Activated CD8-positive, alpha-beta T cell treated with anti-CD3 and anti-CD28 coated beads for 36 hours (primary cell): ENCODE measurements at places on chromosomes 11 and 22. TPM values are rescaled to one million over a fixed set of nuclear protein-coding genes. Genes with fewer than 3 reads are reported as not detected.

CDC42BPG gene
- 0.31 TPM for total RNA-seq

ZBTB16 gene
- total RNA-seq: 10.1 TPM

DNA sequence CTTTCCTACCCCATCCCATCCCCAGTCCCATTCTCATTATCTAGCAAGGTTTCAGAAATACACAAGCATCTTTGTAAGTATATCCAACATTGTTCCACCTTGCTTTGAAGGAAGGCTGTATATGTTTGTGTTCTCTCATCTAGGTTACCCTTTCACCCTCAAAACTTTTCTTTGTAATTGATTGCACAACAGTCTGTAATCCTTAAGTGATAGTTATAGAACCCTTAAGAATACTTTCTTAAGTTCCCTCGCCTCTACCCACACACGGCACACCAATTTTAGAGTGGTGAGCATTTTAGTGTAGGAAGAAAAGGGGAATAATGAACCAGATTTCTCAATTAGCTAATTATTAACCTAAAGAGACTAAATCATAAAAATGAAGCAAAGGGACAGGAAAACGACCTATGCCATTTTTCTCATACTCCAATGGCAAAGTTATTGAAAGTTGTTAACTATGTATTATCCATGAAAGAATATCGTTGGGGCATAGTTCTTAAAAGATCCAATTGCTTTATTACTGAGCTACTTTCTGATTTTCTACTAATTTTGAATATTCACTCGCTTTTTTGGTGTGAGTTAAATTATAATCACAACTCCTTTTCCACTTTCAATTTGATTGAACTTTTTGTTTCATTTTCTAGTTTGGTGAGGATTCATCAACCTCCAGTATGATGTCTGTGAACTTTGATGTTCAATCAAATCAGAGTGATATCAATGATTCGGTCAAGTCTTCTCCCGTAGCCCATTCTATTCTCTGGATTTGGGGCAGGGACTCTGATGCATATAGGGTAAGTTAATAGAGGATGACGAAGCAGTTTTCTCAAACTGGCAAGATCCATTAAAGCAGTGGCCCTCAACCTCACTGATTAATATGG, 44.9 kb downstream of the TTC17 start:
- peaks cover 29% of the 10 kb centered on the region for H3K4me1 ChIP-seq
- no peak overlapping the region for H3K27ac ChIP-seq
- H3K27me3 ChIP-seq: no peaks in the 10 kb centered on the region
- no peak for DNase-seq
- peaks cover 47% of the 10 kb centered on the region for H3K36me3 ChIP-seq

TRIM49 gene
- total RNA-seq: not detected

GRCh38 chr11:34613552-34614056, 7.3 kb upstream of the EHF start:
- no peak for DNase-seq
- peaks cover 17% of the 10 kb centered on the region for H3K4me1 ChIP-seq
- peaks cover 20% of the 10 kb centered on the region for H3K27me3 ChIP-seq
- no peaks in the 10 kb centered on the region for H3K36me3 ChIP-seq
- no peak overlapping the region for H3K4me3 ChIP-seq

DNA sequence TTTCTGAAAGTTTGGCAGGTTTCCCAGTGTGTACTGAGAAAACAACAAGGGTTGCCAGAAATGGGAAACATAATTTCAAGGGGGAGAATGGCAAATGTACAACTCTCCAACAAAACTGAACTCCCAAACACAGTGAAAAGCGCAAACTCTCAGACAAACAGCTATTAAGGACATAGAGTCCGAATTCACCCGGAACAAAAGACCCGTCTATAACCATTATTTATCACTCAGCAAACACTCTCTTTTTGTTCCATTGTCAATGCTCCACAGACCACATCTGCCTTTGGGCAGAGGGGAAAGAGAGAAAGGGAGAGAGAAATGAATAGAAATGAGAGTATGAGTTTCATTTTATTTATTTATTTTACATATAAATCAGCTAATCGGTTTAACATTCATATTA, 21.7 kb downstream of the KIRREL3 start:
- no peak overlapping the region for H3K27ac ChIP-seq
- no peak overlapping the region for H3K4me3 ChIP-seq
- no peak for DNase-seq

GRCh38 chr11:46248289-46249102, 29.0 kb upstream of the CREB3L1 start:
- H3K4me1 ChIP-seq: peaks cover 11% of the 10 kb centered on the region
- no peak overlapping the region for H3K4me3 ChIP-seq
- H3K36me3 ChIP-seq: no peaks in the 10 kb centered on the region
- peaks cover 2% of the 10 kb centered on the region for H3K27me3 ChIP-seq
- DNase-seq: no peak

HORMAD2 gene
- total RNA-seq: not detected

OR52N4 gene
- total RNA-seq: 1.1 TPM

GCAT gene
- total RNA-seq: 20.4 TPM

GRCh38 chr11:18471995-18472394, 16.3 kb downstream of the LDHAL6A start:
- DNase-seq: peak; percentile 27
- H3K4me1 ChIP-seq: peaks cover 3% of the 10 kb centered on the region
- H3K36me3 ChIP-seq: peaks cover 9% of the 10 kb centered on the region
- H3K27me3 ChIP-seq: no peaks in the 10 kb centered on the region
- H3K27ac ChIP-seq: no peak overlapping the region

GRCh38 chr11:132925825-132926469, 606.4 kb downstream of the OPCML start:
- peaks cover 2% of the 10 kb centered on the region for H3K27me3 ChIP-seq
- no peaks in the 10 kb centered on the region for H3K4me1 ChIP-seq
- no peaks in the 10 kb centered on the region for H3K36me3 ChIP-seq
- no peak overlapping the region for H3K27ac ChIP-seq
- H3K4me3 ChIP-seq: no peak overlapping the region
- no peak for DNase-seq

GRCh38 chr11:94793002-94793401, 24.8 kb downstream of the AMOTL1 start:
- no peak for DNase-seq
- H3K27me3 ChIP-seq: peaks cover 3% of the 10 kb centered on the region
- no peaks in the 10 kb centered on the region for H3K4me1 ChIP-seq

DNA sequence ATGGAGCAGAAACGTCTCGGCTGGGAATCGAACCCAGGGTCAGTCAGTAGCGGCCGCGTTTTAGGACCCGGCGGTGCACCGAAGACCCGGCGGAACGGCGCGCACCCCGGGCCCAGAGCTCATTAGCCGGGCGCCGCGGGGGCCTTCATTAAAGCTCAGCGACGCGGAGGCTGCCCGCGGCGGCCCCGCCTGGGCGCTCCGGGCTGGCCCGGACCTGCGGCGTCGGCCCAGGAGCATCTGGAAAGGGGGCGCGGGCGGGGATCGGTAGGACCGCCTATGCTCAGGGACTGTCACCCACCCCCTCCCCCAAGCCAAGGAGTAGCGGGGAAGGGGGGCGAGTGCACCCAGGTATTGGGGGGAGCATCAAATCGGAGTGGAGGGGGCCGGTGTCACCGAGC, 52.2 kb downstream of the CYTH4 start:
- DNase-seq: no peak
- H3K27ac ChIP-seq: no peak overlapping the region
- H3K4me3 ChIP-seq: no peak overlapping the region

DNA sequence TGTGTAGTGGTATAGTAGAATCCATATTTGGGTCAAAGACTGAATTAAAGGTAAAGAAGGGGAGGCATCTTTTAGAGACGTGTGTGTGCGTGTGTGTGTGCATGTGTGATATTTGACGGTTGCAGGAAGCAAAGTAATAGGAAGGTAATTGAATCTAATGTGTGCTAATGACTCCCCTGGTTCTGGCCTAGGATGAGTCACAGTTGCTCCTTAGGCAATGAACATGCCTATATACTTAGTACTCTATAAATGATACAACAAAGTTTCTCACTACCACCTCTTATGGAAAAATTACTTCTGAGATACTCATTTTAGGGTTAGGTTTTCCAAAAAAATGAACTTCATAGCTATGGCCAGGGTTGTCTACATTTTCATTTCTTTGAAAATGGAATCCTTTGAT, 409.6 kb downstream of the GUCY1A2 start:
- no peak for DNase-seq
- no peak overlapping the region for H3K27ac ChIP-seq
- H3K4me3 ChIP-seq: no peak overlapping the region
- no peaks in the 10 kb centered on the region for H3K27me3 ChIP-seq

- no peak overlapping the region for H3K27ac ChIP-seq
- H3K27me3 ChIP-seq: peaks cover 10% of the 10 kb centered on the region
- no peaks in the 10 kb centered on the region for H3K36me3 ChIP-seq
- no peak for DNase-seq
- H3K4me3 ChIP-seq: no peak overlapping the region
These were observed 75.4 kb downstream of the ARHGAP8 start for GRCh38 chr22:44827666-44828190.

GRCh38 chr11:46281371-46281831, 3.9 kb downstream of the CREB3L1 start:
- H3K27ac ChIP-seq: no peak overlapping the region
- H3K27me3 ChIP-seq: peaks cover 26% of the 10 kb centered on the region
- H3K4me1 ChIP-seq: peaks cover 4% of the 10 kb centered on the region
- DNase-seq: no peak
- H3K36me3 ChIP-seq: no peaks in the 10 kb centered on the region
- H3K4me3 ChIP-seq: no peak overlapping the region

SULT4A1 gene
- not detected for total RNA-seq

DNA sequence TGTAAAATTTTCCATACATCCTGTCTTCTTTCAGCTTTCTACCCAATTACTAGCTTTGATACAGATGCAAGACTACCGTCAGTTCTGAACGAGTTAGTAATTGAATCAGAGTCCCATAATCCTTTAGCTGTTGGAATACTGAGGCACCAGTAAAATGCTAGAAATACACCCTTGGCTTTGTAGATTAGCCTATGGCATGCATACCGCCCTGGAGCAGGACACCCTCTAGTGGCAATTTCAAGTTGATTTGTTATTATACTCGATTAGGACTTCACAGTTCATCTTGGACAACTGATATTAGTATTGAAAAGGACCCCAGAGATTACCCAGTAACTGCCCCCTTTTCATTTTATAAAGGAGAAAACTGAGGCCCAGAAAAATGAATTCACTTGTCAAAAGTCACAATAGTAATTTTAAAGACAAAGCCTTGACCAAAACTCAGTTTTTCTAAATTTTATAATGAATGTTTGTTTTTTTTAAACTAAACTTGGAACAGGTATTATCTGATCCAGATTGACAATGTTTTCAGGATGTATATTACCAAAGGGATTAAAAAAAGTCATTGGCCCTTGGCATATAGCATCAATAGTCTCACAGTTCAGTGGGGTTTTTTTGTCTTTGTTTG, 72.6 kb downstream of the HIPK3 start:
- peaks cover 4% of the 10 kb centered on the region for H3K36me3 ChIP-seq
- H3K27me3 ChIP-seq: no peaks in the 10 kb centered on the region
- peak; percentile 61 for DNase-seq

GRCh38 chr22:42720263-42721044, at the start of gene A4GALT:
Gene A4GALT (minus strand): TSS chr22:42720870. CDS start chr22:42693951, 26,919 bp downstream.
- no peaks in the 10 kb centered on the region for H3K36me3 ChIP-seq
- H3K4me1 ChIP-seq: peaks cover 17% of the 10 kb centered on the region
- peaks cover 56% of the 10 kb centered on the region for H3K27me3 ChIP-seq
- peak; percentile 7 for DNase-seq

GRCh38 chr11:78290293-78291176, 101.8 kb downstream of the USP35 start:
- peaks cover 8% of the 10 kb centered on the region for H3K36me3 ChIP-seq
- no peak overlapping the region for H3K4me3 ChIP-seq
- H3K27ac ChIP-seq: peak overlapping the region; percentile 40
- peaks cover 29% of the 10 kb centered on the region for H3K4me1 ChIP-seq

DNA sequence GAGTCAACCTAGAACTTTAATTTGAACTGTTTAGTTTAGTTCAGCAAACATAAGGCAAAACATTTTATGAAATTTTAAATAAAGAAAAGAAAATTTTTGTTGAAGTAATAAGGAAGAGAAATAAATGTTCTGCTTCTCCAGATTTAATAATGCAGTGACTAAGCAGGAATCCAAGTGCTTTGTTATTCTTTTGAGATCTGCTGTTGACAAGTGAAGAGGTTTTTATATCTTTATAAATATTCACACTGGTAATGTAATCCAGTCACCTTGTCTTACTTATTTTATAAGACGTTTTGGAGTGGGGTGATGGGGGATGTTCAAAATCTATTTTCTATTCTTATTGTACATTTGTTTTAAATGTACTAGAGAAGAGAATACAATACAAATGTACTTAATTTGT, 725.9 kb upstream of the CCDC179 start:
- H3K27ac ChIP-seq: no peak overlapping the region
- no peaks in the 10 kb centered on the region for H3K36me3 ChIP-seq
- no peaks in the 10 kb centered on the region for H3K27me3 ChIP-seq
- no peak overlapping the region for H3K4me3 ChIP-seq
